ENCODE measurements at places on chromosomes 6 and 20. TPM values are rescaled to one million over a fixed set of nuclear protein-coding genes. Genes with fewer than 3 reads are reported as not detected.

EGFL8 gene
- 1.2 TPM for total RNA-seq

LRRC73 gene
- not detected for total RNA-seq

HS3ST5 gene
- under 0.01 TPM for total RNA-seq

SH3BGRL2 gene
- total RNA-seq = 8.3 TPM

SYTL3 gene
- 3.2 TPM for total RNA-seq

LEMD2 gene
- total RNA-seq = 45.7 TPM

IL17F gene
- not detected for total RNA-seq

CD109 gene
- 33.5 TPM for total RNA-seq

TNFRSF6B gene
- 261 TPM for total RNA-seq

ALDH8A1 gene
- 1.6 TPM for total RNA-seq

UBE3D gene
- total RNA-seq = 2.8 TPM

PI16 gene
- total RNA-seq = not detected

NFATC2 gene
- not detected for total RNA-seq

RPS18 gene
- total RNA-seq = 4,999 TPM

KCNQ5 gene
- 0.53 TPM for total RNA-seq

MPIG6B gene
- not detected for total RNA-seq

ZSCAN12 gene
- 2.3 TPM for total RNA-seq

MEI4 gene
- not detected for total RNA-seq

SOX18 gene
- 0.29 TPM for total RNA-seq

OR2H1 gene
- not detected for total RNA-seq

SLC22A7 gene
- total RNA-seq = not detected

HDGFL1 gene
- not detected for total RNA-seq

KIF13A gene
- 18.3 TPM for total RNA-seq

MOG gene
- total RNA-seq = not detected

All from myometrial cell (primary cell).